ENCODE measurements at places on chromosomes 12 and 14. TPM values are rescaled to one million over a fixed set of nuclear protein-coding genes. Genes with fewer than 3 reads are reported as not detected.

GRCh38 chr14:95255013-95255412 is 64.7 kb downstream of the CLMN start:
- peak; percentile 65 for DNase-seq
- H3K36me3 ChIP-seq: no peaks in the 10 kb centered on the region
- H3K27me3 ChIP-seq: no peaks in the 10 kb centered on the region
- H3K4me1 ChIP-seq: peaks cover 20% of the 10 kb centered on the region

RND1 gene
- 9.5 TPM for total RNA-seq

- 0 out of 2 replicates have a peak, but pooled peaks cover 4% of the 10 kb centered on the region for H3K36me3 ChIP-seq
- H3K4me1 ChIP-seq: no peaks in the 10 kb centered on the region
- H3K27me3 ChIP-seq: no peaks in the 10 kb centered on the region
Observed at GRCh38 chr12:124774462-124775167, 89.0 kb downstream of the SCARB1 start.

RFLNA gene
- 9.7 TPM for total RNA-seq

GRCh38 chr12:91574391-91574790 is 391.8 kb upstream of the DCN start:
- no peaks in the 10 kb centered on the region for H3K27me3 ChIP-seq
- H3K27ac ChIP-seq: no peak overlapping the region
- H3K4me3 ChIP-seq: no peak overlapping the region
- no peaks in the 10 kb centered on the region for H3K36me3 ChIP-seq
- DNase-seq: no peak
- no peaks in the 10 kb centered on the region for H3K4me1 ChIP-seq

GRCh38 chr12:115000038-115000437 is 316.1 kb upstream of the TBX3 start:
- H3K27ac ChIP-seq: no peak overlapping the region
- H3K4me1 ChIP-seq: no peaks in the 10 kb centered on the region
- H3K4me3 ChIP-seq: no peak overlapping the region
- no peak for DNase-seq

GRCh38 chr12:1439687-1440086 is 154.7 kb downstream of the FBXL14 start:
- no peak overlapping the region for H3K27ac ChIP-seq
- no peak for DNase-seq

IL26 gene
- not detected for total RNA-seq

MAP3K12 gene
- total RNA-seq: 26.6 TPM

INSM2 gene
- total RNA-seq: not detected

ASB2 gene
- 0.35 TPM for total RNA-seq

DNA sequence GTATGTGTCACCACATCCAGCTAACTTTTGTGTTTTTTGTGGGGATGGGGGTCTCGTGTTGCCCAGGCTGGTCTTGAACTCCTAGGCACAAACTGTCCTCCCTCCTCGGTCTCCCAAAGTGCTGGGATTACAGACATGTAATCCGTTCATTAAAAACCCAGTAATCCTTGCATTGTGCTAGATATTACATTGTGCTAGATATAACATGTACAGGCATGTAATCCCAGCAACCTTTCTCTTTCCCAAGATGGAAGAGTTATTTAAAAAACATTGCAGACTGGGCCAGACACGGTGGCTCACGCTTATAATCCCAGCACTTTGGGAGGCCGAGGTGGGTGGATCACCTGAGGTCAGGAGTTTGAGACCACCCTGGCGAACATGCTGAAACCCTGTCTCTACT is 19.7 kb downstream of the ELK3 start:
- H3K4me1 ChIP-seq: peaks cover 6% of the 10 kb centered on the region
- H3K36me3 ChIP-seq: no peaks in the 10 kb centered on the region
- no peaks in the 10 kb centered on the region for H3K27me3 ChIP-seq
- H3K27ac ChIP-seq: no peak overlapping the region

ACOT6 gene
- not detected for total RNA-seq

GRCh38 chr14:23727566-23728335 is 91.6 kb downstream of the DHRS2 start:
- H3K36me3 ChIP-seq: no peaks in the 10 kb centered on the region
- no peaks in the 10 kb centered on the region for H3K27me3 ChIP-seq
- DNase-seq: peak; percentile 56
- H3K4me3 ChIP-seq: no peak overlapping the region

DHRS2 gene
- total RNA-seq: 0.66 TPM

GRCh38 chr14:99681101-99681831 is 2.8 kb upstream of the CYP46A1 start:
- H3K27me3 ChIP-seq: no peaks in the 10 kb centered on the region
- no peak overlapping the region for H3K4me3 ChIP-seq
- DNase-seq: peak; percentile 18
- H3K4me1 ChIP-seq: no peaks in the 10 kb centered on the region
- H3K36me3 ChIP-seq: peaks cover 10% of the 10 kb centered on the region

- no peak for DNase-seq
- H3K4me3 ChIP-seq: no peak overlapping the region
- H3K27me3 ChIP-seq: no peaks in the 10 kb centered on the region
- H3K36me3 ChIP-seq: no peaks in the 10 kb centered on the region
- H3K4me1 ChIP-seq: no peaks in the 10 kb centered on the region
Observed at GRCh38 chr12:116855744-116856470, 25.3 kb downstream of the HRK start.

ERP29 gene
- total RNA-seq: 160 TPM

GRCh38 chr12:538731-539539 is 79.2 kb downstream of the B4GALNT3 start:
- no peaks in the 10 kb centered on the region for H3K27me3 ChIP-seq
- no peaks in the 10 kb centered on the region for H3K36me3 ChIP-seq
- DNase-seq: no peak

KRT5 gene
- not detected for total RNA-seq

DNA sequence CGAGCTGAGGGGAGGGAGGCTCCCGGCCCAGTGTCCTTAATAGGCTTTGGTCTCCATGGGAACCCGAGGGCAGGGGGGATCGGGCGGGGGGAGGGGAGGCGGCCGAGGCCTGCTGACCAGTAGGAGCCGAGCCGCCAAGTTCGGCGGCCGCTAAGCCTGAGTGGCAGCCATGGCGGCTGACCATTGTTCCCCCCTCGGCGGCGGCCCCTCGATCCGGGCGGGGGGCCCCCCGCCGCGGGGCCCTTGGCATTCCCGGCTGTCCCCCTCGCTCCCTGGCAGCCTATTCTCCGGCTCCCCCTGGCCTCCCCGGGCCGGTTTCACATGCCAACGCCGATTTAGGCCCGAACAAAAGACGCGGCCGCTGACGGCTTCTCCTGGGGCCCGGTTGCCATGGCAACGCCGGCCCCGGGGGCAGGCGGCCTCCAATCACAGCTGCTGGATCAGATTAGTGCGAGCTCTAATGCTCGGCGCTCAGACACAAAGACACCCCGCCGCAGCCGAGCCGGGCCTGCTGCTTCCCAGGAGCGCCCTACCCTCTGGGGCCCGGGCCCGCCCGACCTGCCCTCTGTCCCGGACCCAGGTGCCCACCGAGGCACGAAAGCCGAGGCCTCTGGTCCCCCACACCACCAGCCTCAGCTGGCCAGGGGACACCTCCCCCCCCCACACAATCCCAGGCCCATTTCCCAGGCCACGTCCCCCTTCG is 7.3 kb downstream of the MSI1 start:
- peaks cover 45% of the 10 kb centered on the region for H3K36me3 ChIP-seq
- H3K4me3 ChIP-seq: peak overlapping the region; percentile 55
- peaks cover 10% of the 10 kb centered on the region for H3K4me1 ChIP-seq

FSCB gene
- total RNA-seq: not detected

- no peak overlapping the region for H3K27ac ChIP-seq
- no peaks in the 10 kb centered on the region for H3K27me3 ChIP-seq
- no peaks in the 10 kb centered on the region for H3K4me1 ChIP-seq
- no peak overlapping the region for H3K4me3 ChIP-seq
- no peak for DNase-seq
- H3K36me3 ChIP-seq: no peaks in the 10 kb centered on the region
Observed at GRCh38 chr14:63487724-63488123, 55.5 kb downstream of the PPP2R5E start.

KRT74 gene
- not detected for total RNA-seq

DNA sequence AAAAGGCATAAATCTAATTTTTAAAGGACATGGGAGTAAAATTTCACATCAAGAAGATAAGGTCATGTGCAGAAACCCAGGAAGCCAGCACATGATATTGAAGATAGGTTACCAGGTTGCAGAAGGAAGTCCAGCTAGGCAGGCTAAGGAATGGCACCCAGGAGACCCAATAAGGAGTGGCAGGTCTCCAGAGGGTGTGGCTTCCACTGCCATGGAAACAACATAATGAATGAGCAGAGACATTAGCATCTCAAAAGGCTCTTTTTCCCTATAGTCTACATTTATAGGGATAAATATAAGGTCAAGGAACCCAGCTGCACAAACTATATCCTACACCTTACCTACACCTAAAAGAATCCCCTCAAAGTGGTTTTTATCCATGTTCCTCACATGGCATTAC is 275.9 kb downstream of the RPS29 start:
- no peak overlapping the region for H3K27ac ChIP-seq
- peak; percentile 42 for DNase-seq
- no peak overlapping the region for H3K4me3 ChIP-seq
- H3K4me1 ChIP-seq: no peaks in the 10 kb centered on the region
- H3K36me3 ChIP-seq: no peaks in the 10 kb centered on the region

GRCh38 chr12:29662734-29663323 is 120.9 kb downstream of the TMTC1 start:
- H3K36me3 ChIP-seq: peaks cover 3% of the 10 kb centered on the region
- H3K4me1 ChIP-seq: peaks cover 2% of the 10 kb centered on the region
- no peaks in the 10 kb centered on the region for H3K27me3 ChIP-seq
- H3K27ac ChIP-seq: no peak overlapping the region
- no peak for DNase-seq

DNA sequence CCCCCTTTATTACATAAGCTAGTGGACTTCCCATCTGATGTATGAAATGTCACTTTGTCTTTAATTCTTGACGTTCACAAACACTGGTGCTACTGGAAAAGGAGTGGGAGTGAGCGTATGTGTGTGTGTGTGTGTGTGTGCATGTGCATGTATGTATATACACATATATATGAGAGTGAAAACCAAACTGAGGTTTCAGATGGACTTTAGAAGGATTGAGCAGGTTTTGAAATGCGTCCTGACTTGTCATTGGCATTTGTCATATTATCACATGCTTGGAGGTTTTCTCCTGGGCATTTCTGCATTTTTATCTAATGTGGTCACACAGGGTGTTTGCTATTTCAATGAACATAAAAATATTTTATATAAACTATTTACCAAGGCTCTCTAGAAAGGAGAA is 1085.9 kb downstream of the BCL11B start:
- DNase-seq: no peak
- H3K4me1 ChIP-seq: no peaks in the 10 kb centered on the region
- no peaks in the 10 kb centered on the region for H3K27me3 ChIP-seq
- no peak overlapping the region for H3K4me3 ChIP-seq
- H3K36me3 ChIP-seq: no peaks in the 10 kb centered on the region

- no peak overlapping the region for H3K27ac ChIP-seq
- no peak overlapping the region for H3K4me3 ChIP-seq
- peaks cover 23% of the 10 kb centered on the region for H3K36me3 ChIP-seq
- no peaks in the 10 kb centered on the region for H3K27me3 ChIP-seq
- no peak for DNase-seq
- H3K4me1 ChIP-seq: no peaks in the 10 kb centered on the region
Observed at GRCh38 chr12:103807561-103808238, 33.3 kb downstream of the NT5DC3 start.

DNA sequence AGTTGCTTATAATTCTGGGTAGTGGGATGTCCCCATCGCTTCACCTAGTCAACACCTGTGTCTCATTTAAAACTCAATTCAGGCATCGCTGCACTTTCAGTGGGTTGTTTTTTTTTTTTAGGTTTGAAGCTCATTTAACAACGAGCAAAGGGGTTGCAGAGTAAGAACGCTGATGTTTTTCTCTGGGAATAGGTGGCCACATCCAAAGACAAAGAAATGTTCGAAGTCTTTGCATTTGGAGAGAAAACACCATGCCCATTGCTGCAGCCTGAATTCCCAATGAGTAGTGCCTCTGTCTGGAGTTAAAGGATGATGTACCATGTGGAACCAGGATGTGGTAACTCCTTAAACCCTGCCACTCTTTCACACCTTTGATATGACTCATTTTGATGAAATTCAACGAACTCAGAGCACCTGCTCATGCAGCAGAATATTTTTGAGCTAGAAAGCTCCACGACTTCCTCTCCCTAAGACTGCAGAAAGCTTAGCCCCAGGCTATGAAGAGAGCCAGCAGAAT is 35.1 kb upstream of the BATF start:
- no peaks in the 10 kb centered on the region for H3K27me3 ChIP-seq
- H3K4me3 ChIP-seq: no peak overlapping the region
- H3K4me1 ChIP-seq: no peaks in the 10 kb centered on the region
- H3K27ac ChIP-seq: no peak overlapping the region
- DNase-seq: no peak

DNA sequence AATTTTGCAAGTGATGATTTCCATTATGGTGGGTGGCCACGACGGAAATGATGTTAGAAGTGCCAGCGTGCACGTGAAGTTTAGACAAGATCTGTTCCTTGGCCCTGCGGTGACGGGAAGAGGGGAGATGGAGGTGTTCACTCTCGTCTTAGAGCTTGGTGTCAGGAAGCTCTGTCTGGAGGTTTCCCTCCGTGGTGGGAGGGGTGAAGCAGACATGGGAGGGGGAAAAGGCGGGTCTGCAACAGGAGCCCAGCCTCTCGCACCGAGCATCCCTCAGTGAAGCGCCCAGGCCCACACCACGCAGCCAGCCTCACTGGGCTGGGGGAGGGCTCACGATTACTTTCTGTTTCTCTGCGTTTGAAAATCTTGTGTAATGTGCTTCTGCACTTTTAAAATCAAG is 26.3 kb downstream of the EML1 start:
- H3K4me1 ChIP-seq: no peaks in the 10 kb centered on the region
- no peaks in the 10 kb centered on the region for H3K27me3 ChIP-seq
- no peaks in the 10 kb centered on the region for H3K36me3 ChIP-seq
- H3K27ac ChIP-seq: no peak overlapping the region
- DNase-seq: peak; percentile 66
- no peak overlapping the region for H3K4me3 ChIP-seq

- no peak for DNase-seq
- H3K4me3 ChIP-seq: no peak overlapping the region
- H3K4me1 ChIP-seq: no peaks in the 10 kb centered on the region
Observed at GRCh38 chr12:47351526-47351925, 271.8 kb upstream of the AMIGO2 start.

PTHLH gene
- 0.35 TPM for total RNA-seq

GRCh38 chr14:92549859-92550230 is 36.3 kb downstream of the RIN3 start:
- no peaks in the 10 kb centered on the region for H3K36me3 ChIP-seq
- H3K4me1 ChIP-seq: no peaks in the 10 kb centered on the region
- no peak for DNase-seq

DNA sequence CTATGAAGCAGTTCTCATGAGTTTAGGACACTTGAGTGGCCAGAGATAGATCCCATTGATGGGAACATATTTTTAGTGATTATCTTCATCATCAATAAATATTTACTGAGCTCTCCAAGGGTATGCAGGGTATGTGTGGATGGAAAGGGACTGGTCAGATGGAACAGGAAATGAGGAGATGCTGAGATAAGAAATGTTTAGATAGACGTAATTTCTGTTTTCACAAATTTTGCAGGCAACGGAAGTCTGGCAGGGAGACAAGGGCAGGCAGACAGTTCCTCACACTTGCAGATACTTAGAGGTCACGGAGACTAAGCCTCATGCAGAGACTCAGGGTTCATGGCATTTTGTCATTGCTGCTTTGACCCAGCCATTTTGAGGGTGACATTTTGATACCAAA is 24.3 kb downstream of the BCL2L14 start:
- no peaks in the 10 kb centered on the region for H3K36me3 ChIP-seq
- H3K4me1 ChIP-seq: no peaks in the 10 kb centered on the region
- no peak overlapping the region for H3K27ac ChIP-seq
- H3K27me3 ChIP-seq: no peaks in the 10 kb centered on the region

Data from H9 (cell line).